ENCODE measurements at places on chromosomes 2 and 18. TPM values are rescaled to one million over a fixed set of nuclear protein-coding genes. Genes with fewer than 3 reads are reported as not detected.

DNA sequence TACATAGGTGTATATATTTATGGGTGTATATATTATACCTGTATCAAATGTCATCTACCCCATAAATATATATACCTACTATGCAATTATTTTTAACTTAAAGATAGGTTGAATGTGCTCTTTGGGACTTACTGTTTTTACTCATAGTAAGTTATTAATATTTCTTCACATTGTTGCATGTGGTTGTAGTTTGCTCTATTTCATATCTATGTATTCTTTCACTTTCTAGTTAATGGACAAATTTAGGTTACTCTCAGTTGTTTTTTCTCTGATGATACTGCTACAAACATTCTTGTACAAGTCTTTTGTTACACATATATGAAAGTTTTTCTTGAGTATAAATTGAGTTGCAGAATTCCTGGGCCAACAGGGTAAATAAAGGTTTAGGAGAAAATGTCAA, 601.8 kb upstream of the ID2 start:
- no peak for DNase-seq

DNA sequence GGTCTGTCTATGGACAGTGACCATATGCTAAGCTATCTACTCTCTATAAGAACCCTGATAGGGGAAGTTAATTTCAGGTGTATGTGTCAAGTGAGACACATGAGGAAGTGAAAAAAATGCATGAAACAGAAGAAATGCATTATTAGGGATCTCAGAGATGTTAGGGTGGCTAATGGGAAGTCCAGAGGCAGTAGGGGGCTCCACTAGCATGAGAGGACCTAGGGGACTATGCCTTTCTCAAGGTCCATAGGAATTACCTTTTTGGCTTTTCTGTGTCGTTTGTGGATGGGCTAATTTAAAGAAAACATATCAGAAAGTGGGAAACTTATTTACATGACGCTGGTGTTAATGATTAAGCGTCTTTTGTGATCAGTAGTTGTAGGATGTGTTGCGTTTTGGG, 1653.2 kb downstream of the DPP10 start:
- no peak for DNase-seq

RPRM gene
- total RNA-seq, result not detected

- no peak for DNase-seq
These were observed 93.9 kb downstream of the CTIF start for GRCh38 chr18:48632676-48633257.

GRCh38 chr18:48074929-48075706, 144.7 kb upstream of the SMAD2 start:
- DNase-seq, result no peak

- no peak for DNase-seq
These were observed 138.4 kb upstream of the HDAC4 start for GRCh38 chr2:239539083-239539775.

DNA sequence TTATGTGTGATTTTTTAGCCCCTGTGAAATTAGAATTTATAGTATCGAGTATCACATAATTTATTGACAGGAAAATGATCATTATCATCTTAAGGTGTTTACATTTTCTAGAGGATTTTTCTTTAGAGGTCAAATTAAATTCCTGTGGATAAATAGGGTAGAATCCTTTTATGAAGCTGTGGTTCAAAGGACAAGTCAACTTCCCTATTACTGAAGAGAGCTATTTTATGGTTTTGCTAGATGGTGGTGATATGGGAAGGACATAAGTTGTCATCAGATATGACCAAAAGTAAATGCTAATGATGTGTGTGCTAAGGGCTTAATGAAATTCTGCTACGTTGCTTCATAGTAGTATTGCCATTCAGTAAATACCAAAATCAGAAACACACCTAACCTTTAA, 80.1 kb downstream of the EML4 start:
- DNase-seq, result no peak

DNA sequence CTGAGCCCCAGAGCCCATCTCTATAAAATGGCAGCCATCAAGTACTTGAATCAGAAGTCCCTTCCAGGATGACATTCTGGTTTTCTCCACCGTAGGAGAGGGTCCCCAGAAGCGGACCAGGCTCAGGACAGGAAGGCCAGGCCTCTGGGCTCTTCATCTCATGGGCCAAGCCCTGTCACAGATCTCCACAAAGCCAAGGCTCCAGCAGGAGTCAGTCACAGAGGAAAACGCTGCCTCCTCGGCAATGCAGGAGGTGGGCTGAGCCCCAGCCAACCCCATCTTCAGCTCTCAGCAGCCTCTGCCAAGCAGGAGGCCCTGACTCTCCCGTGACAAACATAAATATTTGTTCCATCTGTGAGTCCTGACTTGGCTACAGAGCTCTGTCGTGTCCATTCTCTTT, 39.4 kb upstream of the GPAT2 start:
- no peak for DNase-seq

C2orf76 gene
- not detected for total RNA-seq

DNA sequence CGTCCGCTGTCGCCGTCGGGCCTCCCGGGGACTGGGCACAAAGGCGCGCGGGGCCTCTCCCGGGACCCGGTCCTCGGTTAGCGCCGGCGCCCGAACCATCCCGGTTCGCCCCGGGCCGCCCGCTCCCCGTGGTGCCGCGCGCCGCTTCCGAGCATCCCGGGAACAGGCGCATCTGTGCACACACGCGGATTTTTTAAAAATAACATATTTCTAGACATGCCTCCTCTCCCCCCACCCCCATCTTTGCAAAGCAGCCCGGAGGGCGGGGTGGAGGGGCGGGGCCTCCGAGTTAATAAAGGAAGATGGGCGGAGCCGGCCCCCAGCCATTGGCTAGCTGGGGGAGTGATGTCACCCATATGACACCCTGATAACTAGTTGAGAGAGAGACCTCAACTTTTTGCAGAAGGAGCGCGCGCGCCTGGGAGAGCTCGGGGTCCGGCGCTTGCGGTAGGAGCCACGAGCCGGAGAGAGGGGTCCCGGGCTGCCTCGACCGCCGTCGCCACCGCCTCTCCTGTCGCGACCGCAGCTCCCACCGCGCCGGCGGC, at the start of gene SOX11:
SOX11 (plus strand) TSS at position 400 of the 545 bp plus-strand sequence. CDS start 338 bp downstream, outside the sequence.
- no peak for DNase-seq

GRCh38 chr18:74284980-74285355, 6.8 kb downstream of the CYB5A start:
- no peak for DNase-seq
